NCI-H146 (cell line): ENCODE measurements at places on chromosomes 5 and 9.

DNA sequence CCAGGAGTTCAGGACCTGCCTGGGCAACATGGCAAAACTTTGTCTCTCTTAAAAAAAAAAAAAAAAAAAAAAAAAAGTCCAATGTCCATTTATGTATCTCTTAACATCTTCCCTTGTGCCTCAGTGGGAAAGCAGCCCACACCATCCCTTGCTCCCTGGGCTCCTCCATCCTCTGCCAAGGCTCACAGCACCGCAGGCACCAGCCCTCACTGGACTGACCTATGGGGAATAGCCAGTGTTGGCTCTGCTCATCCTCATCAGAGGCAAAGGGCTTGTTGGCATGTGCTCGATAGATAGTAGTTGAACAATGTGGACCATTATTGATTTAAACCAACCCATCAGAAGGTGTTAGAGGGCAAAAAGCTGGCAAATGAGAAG, 61.8 kb upstream of the LRRTM2 start:
- no peak for DNase-seq

- no peak for DNase-seq
Measured at GRCh38 chr5:6029811-6030271, 348.5 kb downstream of the MED10 start.

DNA sequence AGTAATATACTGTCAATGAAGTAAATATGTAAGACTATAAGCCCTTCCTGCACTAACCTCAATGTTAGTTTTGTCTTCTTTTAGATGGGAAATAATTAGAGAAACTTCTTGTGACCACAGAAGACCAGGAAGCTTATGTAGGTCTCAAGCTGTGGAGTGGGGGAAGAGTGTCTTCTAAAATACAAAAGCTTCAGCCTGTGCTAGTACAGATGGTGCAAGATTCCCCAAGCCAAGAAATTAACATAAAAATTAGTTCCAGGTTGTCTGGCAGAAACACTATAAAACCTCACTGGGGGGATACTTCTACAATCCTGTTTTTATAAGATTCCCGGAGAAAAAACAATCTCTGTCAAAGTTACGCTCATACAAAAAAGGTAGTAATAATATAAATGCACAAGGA, 103.6 kb downstream of the FNBP1 start:
- DNase-seq: no peak

DNA sequence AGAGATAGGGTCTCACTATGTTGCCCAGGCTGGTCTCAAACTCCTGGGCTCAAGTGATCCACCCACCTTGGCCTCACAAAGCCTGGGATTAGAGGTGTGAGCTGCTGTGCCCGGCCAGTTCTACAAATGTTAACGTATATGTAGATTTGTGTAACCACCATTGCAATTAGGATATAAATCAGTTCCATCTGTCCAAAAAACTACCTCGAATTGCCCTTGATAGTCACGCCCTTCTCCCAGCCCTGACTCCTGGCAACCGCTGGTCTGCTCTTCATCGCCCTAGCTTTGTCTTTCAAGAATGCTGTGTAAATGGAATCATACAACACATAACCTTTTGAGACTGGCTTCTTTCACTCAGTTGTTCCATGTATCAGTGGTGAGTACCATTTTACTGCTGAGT, 46.1 kb upstream of the PPARGC1B start:
- no peak for DNase-seq

DNA sequence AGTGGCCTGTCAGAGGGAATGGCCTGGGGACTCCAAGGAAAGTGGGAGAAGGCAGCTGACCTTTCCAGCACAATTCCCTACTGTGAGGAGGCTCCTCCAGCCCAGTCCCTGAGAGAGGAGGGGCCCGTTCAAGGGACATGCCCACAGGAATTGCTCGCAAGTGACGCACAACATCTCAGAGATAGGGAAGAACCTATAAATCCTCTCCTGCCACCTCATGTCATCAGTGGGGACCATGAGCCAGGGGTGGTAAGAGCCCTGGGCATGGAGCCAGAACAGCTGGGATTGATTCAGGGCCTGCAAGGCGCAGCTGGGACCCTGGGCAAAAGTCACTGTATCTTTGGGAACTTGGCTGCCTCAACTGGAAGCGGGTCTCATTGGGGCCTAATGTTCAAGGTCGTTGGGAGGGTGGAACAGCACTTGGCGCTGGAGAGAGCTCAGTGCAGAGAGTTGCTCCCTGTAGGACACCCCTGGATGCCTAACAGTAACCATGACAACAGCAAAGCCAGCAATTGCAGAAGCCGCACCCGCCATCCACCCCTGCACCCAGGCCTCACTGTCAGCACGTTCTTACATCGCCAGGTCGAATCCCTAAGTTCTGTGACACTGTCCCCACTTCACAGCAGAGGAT, 41.3 kb upstream of the ORM1 start:
- DNase-seq: no peak

- DNase-seq: no peak
Measured at GRCh38 chr9:21653091-21653490, 149.3 kb upstream of the MTAP start.

DNA sequence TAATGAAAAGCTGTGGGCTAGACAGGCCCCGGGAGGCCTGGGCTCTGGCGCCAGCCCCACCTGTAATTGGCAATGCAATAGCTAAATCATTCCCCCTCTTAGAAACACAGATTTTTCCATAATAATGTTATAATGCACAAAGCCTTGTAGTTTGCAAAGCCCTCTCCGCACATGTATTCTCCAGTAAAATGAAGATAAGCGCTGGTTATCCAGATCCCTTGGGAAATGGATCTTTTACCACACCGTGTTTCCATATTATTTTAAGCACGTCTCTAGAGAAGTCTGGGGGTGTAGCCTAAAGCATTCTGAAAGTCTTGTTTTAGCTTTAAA, 1.1 kb upstream of the APBA1 start:
- no peak for DNase-seq
